ENCODE measurements at places on chromosomes 1 and 21.

DNA sequence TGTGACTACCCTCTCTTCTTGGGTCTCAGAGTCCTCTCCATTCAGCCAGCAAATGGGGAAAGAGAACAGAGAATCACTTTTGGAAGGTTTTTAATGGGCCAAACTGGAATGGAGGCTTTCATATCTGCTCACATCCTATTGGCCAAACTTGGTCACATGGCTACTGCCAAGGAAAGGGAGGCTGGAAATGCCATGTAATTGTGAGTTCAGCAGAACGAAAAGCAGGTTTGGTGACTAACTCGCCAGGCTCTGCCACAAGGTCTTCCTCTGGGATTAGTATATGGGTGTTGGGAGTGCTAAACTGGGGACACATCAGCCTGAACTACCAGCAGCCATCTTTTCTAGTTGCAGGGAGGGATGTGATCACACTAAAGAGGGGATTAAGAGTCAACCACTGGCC, 19.2 kb downstream of the RD3 start:
- DNase-seq, result no peak

GRCh38 chr1:54800899-54801759, at the start of gene TTC22:
TTC22 (minus strand) TSS chr1:54801323; CDS start chr1:54801163, 160 bp downstream.
- no peak for DNase-seq

- DNase-seq, result no peak
These were observed 12.7 kb upstream of the SDHB start for GRCh38 chr1:17066361-17067068.

DNA sequence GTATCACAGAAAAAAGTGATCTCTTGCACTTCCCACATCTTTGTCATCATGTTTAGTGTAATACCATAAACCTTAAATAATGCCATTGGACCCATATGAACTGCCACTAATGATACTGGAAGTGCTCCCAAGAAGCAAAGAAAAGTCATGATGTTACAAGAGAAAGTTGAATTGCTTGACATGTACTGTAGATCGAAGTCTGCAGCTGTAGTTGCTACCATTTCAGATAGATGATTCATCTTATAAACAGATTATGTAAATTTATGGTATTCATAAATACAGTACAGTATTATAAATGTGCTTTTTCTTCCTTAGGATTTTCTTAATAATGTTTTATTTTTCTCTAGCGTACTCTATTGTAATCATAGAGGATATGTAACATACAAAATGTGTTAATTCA, 30.1 kb upstream of the LAMC2 start:
- no peak for DNase-seq
